Activated CD8-positive, alpha-beta memory T cell treated with anti-CD3 and anti-CD28 coated beads for 1 hour (primary cell): ENCODE measurements at places on chromosomes 16 and 17.
A peak's percentile ranks its signal among the peaks of the same experiment; 100 is the strongest.

DNA sequence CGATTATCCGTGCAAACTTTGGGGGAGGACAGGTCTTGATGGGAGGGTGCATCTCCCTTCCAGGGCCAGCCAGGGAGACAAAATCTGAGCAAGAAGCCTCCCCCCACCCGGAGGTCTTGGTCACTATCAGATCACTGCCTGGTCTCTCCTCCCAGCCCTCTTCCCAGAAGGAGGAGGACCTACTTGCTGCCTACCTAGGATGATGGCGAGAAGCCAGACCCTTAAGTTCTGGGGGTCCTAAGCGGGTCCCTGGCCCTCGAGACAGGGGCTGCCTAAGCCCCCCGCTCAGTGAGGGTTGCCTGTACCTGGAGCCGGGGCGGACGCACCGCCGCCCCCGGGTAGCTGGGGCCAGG is 4.6 kb downstream of the TSPOAP1 start:
- DNase-seq, result no peak

DNA sequence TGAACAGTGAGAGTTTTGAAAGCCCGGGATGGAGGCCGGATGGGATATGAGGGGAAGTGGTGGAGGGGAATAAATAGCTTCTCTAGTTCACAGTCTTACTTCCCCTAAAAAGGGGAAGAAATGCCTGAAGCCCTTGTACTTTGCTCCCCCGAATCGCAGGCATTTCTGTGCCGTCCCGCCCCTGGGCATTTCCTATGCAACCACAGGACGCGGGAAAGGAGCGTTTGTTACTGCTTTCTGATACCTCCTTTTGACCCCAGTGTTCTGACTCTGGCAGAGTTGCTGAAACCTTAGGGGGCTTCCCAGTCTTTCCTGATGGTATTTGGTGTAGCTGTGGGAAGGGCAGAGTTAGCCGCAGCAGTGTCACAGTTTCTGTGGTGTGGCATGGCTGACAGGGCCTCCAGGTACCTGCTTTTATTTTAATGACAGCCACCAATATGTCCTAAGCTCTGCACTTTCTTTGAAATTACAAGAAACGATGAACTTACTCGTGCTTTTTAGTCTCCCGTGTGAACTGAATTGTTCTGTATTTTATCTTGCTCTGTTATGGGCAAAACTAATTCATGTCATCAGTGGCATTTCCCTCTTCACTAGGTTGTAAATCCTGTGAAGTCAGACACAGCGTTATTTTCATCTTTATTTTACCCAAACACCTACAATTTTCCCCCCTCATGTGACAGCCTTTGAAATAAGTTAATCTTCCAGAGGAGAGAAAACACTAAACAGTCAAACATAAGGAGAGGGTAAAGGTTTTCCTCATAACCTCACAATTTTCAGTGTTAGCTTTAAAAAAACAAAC is 27.1 kb downstream of the USP10 start:
- DNase-seq, result no peak

DNA sequence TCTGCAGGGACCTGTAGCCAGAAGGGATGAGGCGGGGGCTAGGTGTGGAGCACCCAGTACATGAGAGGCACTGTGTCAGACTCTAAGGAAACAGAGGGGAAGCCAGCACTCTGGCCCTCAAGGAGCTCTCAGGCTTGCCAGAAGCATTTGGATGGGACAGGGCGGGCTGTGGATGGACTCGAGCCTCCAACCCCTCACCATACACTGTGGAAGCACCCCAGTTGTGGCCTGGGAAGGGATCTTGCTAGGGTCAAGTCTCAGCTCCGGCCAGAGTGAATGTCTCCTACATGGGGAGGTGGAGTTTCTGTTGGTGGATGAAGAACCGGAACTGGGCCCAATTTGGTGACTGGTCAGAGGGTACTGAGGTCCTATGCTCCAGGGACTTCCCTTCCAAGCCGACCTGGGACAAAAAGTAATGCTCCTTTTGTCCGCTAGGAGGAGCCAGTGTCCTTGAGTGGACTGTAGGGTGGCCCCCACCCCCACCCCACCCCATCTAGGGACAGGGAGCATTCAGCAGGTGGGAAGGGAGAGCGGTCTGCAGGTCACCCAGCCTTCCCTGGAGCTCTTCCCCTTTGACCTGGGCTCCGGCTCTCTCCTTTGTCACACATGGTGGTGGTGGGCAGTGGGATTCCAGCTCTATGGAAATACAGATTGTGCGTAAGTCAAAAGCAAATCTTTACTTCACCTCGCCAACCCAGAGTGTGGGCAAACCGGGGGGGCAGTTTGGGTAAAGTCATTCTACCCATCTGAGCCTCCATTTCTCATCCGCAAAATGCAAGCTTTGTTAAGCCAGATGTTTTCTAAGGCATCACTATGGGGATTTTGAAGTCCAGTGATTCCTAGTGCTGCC is 20.4 kb upstream of the PHB1 start:
- DNase-seq, result no peak

- DNase-seq, result no peak
Measured at GRCh38 chr17:50831471-50831928, 3.9 kb upstream of the WFIKKN2 start.

- no peak for DNase-seq
Measured at GRCh38 chr17:47872019-47872650, 21.2 kb upstream of the SP6 start.

DNA sequence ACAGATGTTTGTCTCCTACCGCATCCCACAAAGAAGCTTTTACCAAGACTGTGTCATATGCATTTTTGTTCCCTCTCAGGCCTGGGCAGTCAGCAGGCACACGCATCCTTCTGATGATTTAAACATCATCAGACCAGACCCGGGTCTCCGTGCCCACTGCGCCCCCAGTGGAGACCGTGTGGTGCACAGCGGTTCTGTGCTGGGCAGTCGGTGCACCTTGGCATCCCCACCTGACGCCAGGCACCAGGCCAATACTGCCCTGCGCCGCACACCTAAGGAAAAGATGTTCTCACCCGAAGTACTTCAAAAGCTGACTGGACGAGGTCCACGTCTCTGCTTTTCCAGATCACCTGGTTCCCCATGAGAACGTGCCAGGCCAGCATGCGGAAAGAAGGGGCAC is 10.6 kb upstream of the PLD6 start:
- DNase-seq, result no peak

GRCh38 chr16:53094013-53094630 is 39.3 kb downstream of the CHD9 start:
- peak; percentile 1 for DNase-seq

DNA sequence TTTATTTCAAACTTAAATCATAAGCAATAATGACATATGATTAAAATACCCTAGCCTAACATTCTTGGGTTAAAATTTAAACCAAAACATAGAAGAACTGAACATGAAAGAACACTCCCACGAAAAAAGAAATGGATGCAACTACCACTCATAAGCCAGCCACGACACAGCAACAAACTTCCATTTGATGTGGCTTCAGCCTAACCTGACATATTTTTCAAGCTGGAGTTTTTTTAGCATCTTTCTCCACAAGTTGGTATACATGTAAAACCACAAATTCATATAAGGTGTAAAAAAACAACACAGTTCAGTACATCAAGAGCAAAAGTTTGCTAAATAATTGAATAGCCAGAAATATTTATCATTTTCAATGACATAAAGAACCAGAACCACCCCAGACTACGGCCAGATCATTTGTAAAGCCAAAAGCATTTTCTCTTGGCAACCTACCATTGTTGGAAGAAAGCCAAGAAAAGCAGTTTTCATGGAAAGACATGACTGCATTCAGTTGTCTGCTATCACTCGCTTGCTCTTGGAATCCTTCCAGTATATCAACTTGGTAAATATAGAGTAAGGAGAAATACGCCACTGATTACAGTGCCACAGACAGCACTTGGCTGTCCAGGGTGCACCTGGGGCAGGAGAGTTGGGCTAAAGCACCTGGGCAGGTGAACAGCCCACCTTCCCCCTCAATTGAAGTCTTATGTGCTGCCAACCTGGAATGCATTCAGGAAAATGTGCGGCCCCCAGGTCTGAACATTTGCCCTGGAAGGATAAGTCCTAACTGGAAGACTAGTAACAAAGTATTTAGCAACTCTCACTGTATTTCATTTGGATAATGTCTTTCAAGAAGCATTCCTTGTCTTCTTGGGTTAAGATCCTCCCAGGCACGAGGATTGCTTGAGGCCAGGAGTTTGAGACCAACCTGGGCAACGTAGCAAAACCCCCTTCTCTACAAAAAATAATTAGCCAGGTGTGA is 60.5 kb downstream of the CREBBP start:
- DNase-seq, result no peak

GRCh38 chr17:27760069-27760885 is 40.1 kb downstream of the NOS2 start:
- DNase-seq, result peak; percentile 56

DNA sequence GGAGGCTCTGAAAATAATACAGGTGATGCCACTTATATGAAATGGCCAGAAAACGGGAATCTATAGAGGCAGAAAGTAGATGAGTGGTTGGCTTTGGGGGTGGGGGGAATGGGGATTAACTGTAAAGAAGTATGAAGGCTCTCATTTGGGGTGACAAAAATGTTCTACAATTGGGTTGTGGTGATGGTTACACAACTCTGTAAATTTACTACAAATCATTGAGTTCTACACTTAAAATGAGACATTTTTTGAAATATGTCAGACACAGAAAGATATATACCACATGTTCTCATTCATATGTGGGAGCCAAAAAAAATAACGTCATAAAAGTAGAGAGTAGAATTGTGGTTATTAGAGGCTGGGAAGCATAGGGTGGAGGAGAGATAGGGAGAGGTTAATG is 25.7 kb downstream of the ARHGAP17 start:
- DNase-seq, result no peak

GRCh38 chr17:66449418-66449977 is 147.1 kb downstream of the PRKCA start:
- no peak for DNase-seq

- DNase-seq, result no peak
Measured at GRCh38 chr17:39740357-39741111, 2.8 kb downstream of the GRB7 start.

DNA sequence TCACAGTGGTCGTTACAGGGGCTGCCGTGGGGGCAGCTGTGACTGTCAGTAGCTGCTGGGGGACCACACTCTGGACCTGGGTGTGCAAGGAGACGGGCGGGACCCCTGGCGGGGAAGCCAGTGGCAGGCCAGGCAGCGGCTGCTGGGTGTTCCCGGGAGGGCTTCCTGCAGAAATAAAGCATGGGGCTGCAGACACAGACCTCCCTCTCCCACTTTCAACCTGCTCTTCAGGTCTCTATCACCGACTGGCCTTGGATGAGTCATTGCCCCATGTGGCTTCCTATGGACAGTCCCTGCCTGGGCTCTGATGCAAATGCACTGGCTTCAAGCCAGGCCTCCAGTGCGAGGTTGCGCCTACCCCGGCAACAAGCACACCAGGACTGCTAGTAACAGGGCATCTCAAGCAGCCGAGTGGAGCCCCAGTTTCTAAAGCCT is 17.2 kb downstream of the SREBF1 start:
- peak; percentile 38 for DNase-seq

GRCh38 chr17:74151551-74152315 is 51.7 kb upstream of the RPL38 start:
- DNase-seq, result no peak

DNA sequence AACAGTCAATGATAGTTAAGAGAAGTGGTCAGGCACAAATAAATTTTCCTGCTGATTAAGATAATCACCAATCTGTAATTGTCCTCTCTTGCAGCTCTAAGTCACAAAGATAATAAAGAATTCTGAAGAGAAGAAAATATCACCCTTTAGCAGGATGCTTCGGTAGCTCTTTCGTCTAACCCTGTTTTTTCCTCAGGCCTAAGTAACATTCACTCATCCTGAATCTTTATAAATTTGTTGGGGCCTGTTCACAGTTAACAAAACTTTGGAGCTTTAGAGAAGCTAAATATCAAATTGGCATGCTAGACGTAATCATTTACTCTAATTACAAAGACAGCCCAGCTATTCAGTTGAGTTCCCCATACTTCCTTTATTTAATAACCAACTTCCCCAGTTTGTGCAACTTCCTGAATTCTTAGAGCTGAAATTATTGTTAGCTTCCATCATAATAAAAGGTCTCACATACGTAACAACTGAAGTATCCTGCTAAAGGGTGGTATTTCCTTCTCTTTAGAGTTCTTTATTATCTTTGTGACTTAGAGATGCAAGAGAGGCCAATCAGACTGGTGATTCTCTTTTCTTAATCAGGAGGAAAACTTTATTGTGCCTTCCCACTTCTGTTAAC is 118.6 kb downstream of the TANGO6 start:
- no peak for DNase-seq

DNA sequence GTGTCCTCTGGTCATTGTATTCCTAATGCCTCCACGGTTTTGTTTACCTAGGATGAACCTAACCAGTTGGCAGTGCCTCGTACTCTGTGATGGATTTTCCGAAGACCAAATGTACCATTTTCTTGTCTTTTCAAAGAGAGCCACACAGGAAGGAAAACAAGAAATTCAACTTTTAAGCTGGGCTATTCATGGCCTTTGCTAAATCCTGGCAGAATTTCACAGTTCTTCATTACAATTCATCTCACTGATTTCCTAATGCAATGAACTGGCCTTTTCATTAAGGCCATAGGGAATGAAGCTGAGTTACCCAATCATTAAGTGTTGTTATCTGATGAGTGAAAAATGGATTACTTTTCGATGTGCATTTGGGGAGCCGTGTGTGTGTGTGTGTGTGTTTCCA is 7.9 kb upstream of the KCNJ16 start:
- no peak for DNase-seq

- no peak for DNase-seq
Measured at GRCh38 chr17:1931844-1932579, 93.1 kb downstream of the RTN4RL1 start.

- DNase-seq, result no peak
Measured at GRCh38 chr17:11459861-11460331, 138.4 kb upstream of the DNAH9 start.

- DNase-seq, result no peak
Measured at GRCh38 chr17:37389160-37389559, 13.4 kb downstream of the C17orf78 start.

DNA sequence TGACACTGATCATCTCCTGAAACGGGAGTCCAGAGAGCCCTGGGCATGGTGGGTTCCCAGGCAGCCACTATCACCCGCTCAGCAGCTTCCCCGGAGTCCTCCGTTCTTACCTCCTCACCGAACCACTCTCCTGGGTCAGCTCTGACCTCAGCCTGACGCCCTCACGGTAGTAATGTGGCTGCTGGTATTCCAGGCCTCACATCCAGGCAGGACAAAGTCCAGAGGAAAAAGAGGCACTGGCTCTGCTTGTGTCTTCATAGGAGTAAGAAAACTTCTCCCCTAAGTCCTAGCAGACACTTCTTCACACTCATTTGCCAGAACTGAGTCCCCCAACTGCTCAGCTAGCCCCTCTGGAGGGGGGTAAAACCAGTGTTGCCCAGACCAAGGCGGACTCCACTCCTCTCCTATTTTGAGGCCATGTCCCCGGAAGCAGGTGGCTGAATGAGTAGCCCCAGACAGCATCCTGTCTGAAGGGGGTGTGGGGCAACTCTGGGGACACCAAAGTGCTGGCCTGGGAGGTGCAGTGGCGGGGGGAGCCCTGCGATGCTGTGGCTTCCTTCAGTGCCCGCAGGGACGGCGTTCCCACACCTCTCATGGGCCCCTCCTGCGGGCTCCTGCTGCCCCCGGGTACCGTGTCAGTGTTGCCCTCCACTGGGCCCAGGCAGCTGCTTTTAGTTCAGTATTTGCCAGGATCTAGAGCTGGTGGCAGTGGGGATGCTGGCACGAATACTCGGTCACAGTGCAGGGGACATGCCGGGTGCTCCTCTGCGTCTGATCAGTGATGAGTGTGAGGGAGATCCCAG is 5.4 kb downstream of the FSCN2 start:
- no peak for DNase-seq

- no peak for DNase-seq
Measured at GRCh38 chr17:42555122-42555622, 2.4 kb downstream of the HSD17B1 start.
